ENCODE measurements at places on chromosomes 2 and 18. TPM values are rescaled to one million over a fixed set of nuclear protein-coding genes. Genes with fewer than 3 reads are reported as not detected.

BBS5 gene
- total RNA-seq: 3.2 TPM

ATP8B1 gene
- total RNA-seq: 32.0 TPM

NCKAP5 gene
- total RNA-seq: 3.8 TPM

SPHKAP gene
- total RNA-seq: not detected

DYSF gene
- 1.7 TPM for total RNA-seq

VWC2L gene
- total RNA-seq: not detected

DNA sequence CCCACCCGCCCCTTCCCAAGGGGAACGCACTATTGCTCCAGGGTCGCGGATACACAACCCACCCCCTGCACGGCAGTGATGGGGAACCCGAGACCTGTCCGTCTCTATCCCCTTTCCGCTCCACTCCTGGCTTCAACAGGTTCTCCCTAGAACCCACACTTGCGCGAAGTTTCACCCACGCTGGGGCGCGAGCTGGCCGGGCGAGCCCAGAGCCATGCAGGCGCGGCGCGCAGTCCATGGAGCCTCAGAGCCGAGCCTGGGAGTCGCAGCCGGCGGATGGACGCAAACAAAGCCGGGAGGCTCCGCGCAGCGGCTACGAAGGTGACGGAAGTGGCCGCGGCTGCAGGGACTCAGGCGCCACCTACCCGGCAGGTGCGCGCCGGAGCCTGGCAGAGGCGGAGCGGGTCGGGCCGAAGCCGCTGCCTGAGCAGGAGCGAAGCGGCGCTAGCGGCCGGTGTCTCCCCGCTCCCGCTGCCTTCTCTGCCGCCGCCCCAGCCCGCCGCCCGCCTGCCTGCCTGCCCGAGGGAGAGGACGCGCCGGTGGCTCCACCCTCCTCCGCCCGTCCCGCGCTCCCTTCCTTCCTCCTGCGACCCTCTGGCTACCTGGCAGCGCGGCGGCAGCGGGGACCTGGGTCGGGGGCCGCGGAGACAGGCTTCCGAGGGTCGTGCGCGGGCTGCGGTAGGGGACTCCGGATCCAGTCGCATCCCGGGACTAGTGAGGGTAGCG lies 14.0 kb downstream of the ALPG start:
- peak; percentile 50 for DNase-seq
- no peaks in the 10 kb centered on the region for H3K27me3 ChIP-seq
- no peaks in the 10 kb centered on the region for H3K4me1 ChIP-seq
- no peaks in the 10 kb centered on the region for H3K36me3 ChIP-seq

GRCh38 chr2:232142049-232142448 lies 180.5 kb downstream of the DIS3L2 start:
- H3K27me3 ChIP-seq: no peaks in the 10 kb centered on the region
- DNase-seq: peak; percentile 36
- no peak overlapping the region for H3K4me3 ChIP-seq
- H3K27ac ChIP-seq: no peak overlapping the region

DNA sequence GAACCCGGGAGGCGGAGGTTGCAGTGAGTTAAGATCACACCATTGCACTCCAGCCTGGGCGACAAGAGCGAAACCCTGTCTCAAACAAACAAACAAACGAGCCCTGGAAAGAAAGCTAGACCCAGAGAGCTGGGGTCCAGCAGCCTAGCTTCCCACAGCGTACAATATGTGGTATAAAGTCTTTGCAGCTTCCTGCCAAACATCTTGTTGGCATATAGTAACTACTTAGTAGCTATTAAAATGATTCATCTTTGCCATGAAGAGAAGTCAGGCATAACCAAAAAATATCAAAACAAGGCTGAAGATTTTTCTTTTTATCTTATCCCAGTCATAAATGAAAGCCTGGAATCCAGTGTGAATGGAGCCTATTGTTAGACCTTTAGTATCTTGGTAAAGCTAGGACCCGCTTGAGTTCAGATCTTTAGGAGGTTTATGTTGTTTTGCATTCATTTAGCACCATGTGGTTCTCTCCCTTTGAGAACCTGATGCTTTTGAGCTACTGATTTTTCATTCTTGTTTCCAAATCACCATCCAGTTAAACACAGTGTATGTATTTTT lies 139.7 kb upstream of the NOSTRIN start:
- no peaks in the 10 kb centered on the region for H3K36me3 ChIP-seq
- H3K4me1 ChIP-seq: no peaks in the 10 kb centered on the region
- H3K27me3 ChIP-seq: no peaks in the 10 kb centered on the region

DNA sequence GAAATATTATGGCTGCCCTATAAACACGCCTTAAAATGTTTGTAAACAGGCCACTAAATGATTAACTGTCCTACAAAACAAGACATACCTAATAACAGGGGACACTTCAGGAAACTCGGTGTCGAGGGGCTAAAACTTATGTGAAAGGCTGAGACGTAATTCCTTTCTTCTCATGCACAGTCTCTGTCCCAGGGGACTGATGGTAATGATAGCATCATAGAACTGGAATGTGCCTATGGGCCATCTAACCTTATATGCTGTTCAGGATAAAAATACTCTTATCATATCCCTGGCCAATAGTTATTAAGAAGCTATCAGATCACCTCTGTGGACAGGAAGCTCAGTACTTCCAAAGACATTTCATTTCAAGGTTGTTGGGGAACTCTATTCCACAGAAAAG lies 252.6 kb upstream of the RASGRP3 start:
- no peak overlapping the region for H3K27ac ChIP-seq
- H3K36me3 ChIP-seq: no peaks in the 10 kb centered on the region
- H3K4me3 ChIP-seq: no peak overlapping the region
- H3K27me3 ChIP-seq: no peaks in the 10 kb centered on the region
- DNase-seq: no peak
- H3K4me1 ChIP-seq: peaks cover 6% of the 10 kb centered on the region

- DNase-seq: no peak
- H3K27ac ChIP-seq: no peak overlapping the region
- no peaks in the 10 kb centered on the region for H3K36me3 ChIP-seq
Measured at GRCh38 chr2:181623159-181623558, 33.7 kb downstream of the CERKL start.

DNA sequence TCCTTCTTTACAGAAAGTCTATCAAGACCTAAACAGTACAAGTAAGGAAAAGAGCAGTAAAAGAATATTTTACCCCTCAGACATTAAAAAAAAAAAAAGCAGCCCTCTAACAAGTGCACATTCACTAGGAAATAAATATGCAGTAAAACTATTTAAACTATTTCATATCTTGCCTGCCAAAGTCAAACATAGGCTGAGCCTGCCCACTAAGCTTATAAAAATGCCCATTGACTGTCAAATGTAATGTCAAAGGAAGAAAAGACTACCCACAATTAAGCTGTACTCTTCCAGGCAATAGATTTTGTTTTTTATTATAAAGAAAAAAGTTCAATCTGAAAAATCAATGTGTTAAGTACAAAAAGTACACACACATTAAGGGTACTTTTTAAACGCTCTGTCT lies 11.8 kb downstream of the ALS2 start:
- no peaks in the 10 kb centered on the region for H3K4me1 ChIP-seq

Data from Caco-2 (cell line).